Forelimb muscle (tissue), 1 donor: ENCODE measurements at places on chromosomes 7 and 10.

- no peak for DNase-seq
Measured at GRCh38 chr7:127879436-127879835, 151.8 kb downstream of the LRRC4 start.

- DNase-seq: no peak
Measured at GRCh38 chr10:126701526-126701925, 31.0 kb upstream of the C10orf90 start.

GRCh38 chr7:55244006-55244745, 121.0 kb upstream of the LANCL2 start:
- no peak for DNase-seq

GRCh38 chr7:32256376-32256775, 186.2 kb upstream of the PDE1C start:
- DNase-seq: no peak

DNA sequence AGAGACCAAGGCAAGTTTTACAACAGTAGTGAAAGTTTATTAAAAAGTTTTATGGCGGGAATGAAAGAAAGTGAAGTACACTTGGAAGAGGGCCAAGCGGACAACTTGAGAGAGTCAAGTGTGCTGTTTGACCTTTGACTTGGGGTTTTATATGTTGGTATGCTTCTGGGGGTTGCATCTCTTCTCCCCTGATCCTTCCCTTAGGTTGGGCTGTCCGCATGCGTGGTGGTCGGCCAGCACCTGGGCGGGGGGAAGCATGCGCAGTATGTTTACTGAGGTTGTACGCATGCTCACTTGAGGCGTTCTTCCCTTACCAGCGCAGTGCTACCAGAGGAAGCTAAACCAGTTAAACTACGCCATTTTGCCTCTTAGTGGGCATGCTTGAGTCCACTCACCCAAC, 31.9 kb downstream of the NUP42 start:
- no peak for DNase-seq

GRCh38 chr10:79422178-79422892, 23.1 kb downstream of the ZCCHC24 start:
- DNase-seq: no peak

- no peak for DNase-seq
Measured at GRCh38 chr10:70605161-70605560, 2.6 kb upstream of the PRF1 start.

DNA sequence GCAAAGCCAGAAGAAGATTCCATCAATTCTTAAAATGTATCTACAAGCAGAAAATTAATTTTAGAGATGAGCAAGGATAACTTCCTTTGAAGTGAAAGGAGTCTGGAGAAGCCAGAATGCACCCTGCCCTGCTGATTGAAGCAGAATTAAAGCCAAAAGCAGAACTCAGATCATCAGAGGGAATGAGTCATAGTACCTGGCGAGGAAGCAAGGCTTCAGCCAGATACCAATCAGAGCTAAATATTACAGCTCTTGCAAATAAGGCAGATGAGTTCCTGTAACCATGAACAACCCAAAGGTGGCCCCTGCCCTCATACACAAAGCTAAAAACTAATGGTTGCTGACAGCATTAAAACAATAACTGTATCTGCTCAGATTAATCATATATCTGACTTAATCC, 10.4 kb downstream of the HTR7 start:
- no peak for DNase-seq

DNA sequence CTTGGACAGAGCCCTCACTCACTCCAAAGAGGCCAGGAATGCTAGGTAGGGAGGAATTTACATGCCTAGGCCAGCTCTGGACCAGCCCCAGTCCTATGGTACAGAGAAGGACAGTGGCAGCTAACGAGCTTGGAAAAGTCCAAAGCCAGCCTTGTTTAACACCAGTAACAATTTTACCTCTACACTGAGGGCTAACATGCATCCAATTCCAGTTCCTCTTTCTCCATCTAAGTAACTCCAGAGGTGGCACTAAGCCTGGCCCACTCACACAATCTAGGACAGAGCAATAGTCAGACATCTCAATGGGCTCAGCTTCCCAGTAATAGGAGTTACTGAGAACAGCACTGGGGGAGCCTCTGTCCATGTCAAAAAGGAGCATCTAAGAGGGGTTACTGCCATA, 5.7 kb upstream of the LCOR start:
- no peak for DNase-seq

GRCh38 chr10:99828464-99828863, 46.0 kb downstream of the ABCC2 start:
- no peak for DNase-seq

- DNase-seq: no peak
Measured at GRCh38 chr10:88523739-88524400, 59.2 kb downstream of the RNLS start.

GRCh38 chr7:76155938-76156337, 45.8 kb upstream of the SRRM3 start:
- DNase-seq: no peak

DNA sequence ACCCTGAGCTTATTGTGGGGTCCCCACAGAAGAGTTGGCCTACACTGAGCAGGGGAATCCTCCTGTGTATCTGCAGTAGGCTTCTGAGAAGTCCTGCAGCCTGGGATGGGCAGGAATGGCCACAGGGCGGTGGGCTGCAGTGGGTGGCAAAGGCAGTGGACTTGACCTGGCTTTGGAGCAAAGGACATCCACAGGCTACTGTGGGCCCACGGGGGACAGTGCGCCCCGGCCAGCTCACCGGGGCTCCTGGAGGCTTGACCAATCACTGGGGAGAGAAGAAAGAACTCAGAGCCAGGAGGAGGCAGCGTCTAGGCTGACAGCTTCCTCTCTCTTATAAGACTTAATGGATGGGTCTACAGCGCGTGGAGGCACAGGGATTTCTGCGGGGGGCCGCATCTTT, 488.8 kb upstream of the MGMT start:
- DNase-seq: no peak

- no peak for DNase-seq
Measured at GRCh38 chr7:93185303-93186027, 37.3 kb upstream of the SAMD9L start.

DNA sequence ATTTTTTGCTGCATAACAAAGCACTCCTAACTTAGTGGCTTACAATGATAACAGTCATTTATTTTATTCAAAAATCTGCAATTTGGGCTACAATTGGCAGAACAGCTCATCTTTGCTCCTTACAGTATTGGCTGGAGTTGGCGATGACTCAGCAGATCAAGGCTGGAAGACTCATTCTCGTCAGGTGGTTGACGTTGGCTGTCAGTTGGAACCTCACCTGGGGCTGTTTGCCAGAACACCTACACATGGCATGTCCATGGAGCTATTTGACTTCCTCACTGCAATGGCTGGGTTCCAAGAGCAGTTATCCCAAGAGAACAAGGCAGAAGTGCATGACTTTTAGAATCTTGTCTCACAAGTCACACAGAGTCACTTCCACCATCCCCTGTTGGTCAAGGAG, 75.1 kb downstream of the NOD1 start:
- no peak for DNase-seq

DNA sequence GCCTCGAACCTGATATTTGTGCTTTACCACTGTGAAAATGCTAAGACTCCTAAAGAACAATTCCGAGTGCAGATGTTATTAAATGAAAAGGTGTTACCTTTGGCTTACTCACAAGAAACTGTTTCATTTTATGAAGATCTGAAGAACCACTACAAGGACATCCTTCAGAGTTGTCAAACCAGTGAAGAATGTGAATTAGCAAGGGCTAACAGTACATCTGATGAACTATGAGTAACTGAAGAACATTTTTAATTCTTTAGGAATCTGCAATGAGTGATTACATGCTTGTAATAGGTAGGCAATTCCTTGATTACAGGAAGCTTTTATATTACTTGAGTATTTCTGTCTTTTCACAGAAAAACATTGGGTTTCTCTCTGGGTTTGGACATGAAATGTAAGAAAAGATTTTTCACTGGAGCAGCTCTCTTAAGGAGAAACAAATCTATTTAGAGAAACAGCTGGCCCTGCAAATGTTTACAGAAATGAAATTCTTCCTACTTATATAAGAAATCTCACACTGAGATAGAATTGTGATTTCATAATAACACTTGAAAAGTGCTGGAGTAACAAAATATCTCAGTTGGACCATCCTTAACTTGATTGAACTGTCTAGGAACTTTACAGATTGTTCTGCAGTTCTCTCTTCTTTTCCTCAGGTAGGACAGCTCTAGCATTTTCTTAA, 47.7 kb downstream of the MINPP1 start:
- no peak for DNase-seq

- no peak for DNase-seq
Measured at GRCh38 chr10:34786464-34786863, 28.6 kb downstream of the PARD3 start.

DNA sequence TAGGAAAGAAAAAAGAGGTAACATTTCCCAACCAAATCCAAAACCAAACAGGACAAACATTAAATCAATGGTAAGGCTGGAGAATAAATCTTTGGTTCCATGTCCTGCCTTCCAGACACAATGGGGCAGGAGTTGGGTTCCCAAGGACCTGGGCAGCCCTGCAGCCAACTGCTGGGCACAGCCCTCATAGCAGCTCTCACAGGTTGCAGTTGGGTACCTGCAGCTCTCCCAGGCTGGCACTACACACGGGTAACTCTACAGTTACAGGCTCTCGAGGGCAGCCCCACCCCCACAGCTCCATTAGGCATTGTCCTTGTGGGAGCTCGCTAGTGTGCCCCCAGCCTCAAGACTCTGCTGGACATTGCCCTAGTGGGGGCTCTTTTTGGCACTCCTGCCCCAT, 7.5 kb downstream of the GRB10 start:
- DNase-seq: no peak

- no peak for DNase-seq
Measured at GRCh38 chr10:44172883-44173607, 211.9 kb downstream of the CXCL12 start.

- no peak for DNase-seq
Measured at GRCh38 chr7:118753479-118753878, 529.0 kb downstream of the ANKRD7 start.
